MV-4-11 (cell line): ENCODE measurements at places on chromosomes 2 and 18.

- DNase-seq: no peak
These were observed 313.9 kb downstream of the CELF4 start for GRCh38 chr18:37251679-37252078.

DNA sequence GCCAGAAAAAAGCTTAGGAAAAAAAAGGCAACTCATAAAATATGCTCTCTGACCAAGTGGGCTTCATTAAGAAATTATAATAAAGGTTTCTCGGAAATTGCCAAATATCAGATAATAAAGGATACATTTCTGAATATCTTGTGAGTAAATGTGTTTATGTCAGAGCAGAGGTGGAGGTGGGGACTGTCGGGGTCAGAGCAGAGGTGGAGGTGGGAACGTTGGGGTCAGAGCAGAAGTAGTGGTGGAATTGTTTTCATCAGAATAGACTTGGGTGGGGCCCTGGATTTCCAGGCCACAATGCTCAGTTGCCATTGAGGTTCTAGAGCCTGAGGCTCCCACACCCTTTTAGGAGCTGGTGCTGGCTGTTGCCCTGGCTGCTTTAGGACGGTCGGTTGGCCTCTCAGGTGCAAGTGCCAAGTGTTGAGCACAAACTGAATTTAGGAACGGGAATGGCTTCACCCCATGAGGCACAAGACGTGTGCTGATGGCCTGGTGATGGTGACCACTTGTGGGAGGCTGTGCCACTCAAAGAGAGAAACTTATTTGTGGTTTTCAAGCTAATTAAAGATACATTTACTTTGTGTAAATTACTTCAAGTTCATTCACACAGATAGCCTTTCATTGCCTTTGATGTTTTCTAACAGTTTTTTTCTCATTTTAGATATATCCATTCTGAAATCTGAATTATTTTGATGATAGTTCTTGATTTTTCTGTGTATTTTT, 131.5 kb downstream of the ATP9B start:
- no peak for DNase-seq

- DNase-seq: no peak
These were observed 4.4 kb downstream of the LPIN2 start for GRCh38 chr18:3008541-3008940.

DNA sequence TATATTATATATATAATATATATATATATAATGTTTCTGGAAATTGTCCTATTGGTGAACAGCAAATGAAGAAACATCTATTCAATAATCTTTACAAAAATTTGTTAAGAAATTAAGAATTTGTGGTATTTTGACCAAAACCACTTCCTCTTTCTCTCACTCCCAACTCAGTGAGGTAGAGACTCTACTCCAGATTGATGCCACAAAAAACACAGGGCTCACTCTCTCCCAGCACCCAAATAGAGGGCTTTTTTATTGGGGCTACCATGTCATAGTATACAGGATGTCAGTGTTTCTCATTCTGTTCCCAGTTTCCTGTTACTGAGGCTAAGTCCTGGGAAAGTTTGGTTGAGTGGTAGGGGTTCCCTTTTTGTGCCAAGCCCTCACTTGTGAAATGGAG, 1155.4 kb downstream of the BCL11A start:
- peak; percentile 25 for DNase-seq

DNA sequence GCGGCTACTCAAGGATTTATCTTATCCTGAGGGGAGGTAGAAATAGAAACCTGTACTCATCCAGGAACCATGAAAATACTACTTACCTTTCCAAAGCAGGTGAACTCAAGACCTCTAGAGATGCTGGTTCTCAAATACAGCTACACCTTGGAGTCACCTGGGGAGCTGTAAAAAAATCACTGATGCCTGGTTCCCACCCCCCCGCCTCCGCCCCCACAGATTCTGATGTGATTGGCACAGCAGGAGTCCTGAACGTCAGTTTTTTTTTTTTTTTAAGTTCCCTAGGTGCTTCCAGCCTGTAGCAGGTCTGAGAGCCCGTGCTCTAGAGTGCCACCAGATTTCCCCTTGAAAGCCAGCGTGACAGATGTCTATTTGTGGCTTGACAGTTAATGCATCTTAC, 113.6 kb downstream of the MRO start:
- DNase-seq: no peak

DNA sequence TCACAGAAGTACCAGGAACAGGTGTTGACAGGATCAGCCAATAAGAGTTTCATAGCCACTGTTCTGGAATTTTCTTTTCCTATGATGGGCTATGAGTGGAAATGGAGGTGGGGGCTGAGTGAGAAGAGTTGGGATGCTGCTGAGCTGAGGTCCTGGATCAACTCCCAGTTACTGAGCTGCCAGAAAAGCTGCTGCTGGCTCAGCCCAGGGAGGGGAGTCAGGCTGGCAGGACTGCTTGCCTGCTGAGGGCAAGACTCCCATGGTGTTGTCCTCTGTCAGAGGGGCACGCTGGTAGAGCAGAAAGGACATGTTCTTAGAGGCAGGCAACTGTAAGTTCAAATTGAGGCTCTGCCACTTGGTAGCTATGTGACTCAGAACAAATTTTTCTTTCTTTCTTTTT, 11.8 kb downstream of the TPGS2 start:
- DNase-seq: no peak

DNA sequence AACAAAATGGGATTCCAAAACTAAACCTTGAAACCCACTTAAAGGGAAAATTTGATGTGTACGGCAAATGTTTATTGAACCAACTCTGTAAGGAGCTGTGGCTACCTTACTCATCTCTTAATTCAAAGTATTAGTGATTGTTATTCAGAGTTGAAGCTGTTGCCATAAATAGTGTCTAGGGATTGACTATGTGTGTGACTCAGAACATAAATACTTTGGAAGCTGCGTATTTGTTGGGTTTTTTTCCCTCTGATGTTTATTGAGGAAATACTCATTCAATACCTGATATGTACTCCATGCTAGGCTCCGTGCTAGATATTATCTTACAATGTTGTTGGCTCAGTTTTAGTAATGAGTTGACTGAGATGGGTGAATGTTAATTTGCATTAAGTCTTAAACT, 90.4 kb downstream of the PTRHD1 start:
- DNase-seq: no peak

DNA sequence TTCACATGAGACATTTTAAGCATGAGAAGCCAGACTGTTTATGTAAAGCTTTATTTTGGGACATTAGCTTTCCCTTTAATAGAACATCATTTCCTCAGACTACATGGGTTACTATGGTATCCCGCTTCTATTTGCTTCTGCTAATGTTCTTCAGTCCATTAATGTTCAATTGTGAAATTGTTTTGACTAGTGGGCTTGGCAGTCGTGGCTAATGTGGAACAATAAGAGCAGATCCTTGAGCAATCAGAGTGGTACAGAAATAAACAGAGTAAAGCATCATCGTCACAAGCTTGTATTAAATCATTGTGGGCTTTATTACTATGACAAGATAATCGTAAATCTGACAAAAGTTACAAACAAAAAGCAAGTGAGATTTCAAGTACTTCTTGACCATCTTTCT, 60.2 kb downstream of the PDE1A start:
- DNase-seq: no peak

DNA sequence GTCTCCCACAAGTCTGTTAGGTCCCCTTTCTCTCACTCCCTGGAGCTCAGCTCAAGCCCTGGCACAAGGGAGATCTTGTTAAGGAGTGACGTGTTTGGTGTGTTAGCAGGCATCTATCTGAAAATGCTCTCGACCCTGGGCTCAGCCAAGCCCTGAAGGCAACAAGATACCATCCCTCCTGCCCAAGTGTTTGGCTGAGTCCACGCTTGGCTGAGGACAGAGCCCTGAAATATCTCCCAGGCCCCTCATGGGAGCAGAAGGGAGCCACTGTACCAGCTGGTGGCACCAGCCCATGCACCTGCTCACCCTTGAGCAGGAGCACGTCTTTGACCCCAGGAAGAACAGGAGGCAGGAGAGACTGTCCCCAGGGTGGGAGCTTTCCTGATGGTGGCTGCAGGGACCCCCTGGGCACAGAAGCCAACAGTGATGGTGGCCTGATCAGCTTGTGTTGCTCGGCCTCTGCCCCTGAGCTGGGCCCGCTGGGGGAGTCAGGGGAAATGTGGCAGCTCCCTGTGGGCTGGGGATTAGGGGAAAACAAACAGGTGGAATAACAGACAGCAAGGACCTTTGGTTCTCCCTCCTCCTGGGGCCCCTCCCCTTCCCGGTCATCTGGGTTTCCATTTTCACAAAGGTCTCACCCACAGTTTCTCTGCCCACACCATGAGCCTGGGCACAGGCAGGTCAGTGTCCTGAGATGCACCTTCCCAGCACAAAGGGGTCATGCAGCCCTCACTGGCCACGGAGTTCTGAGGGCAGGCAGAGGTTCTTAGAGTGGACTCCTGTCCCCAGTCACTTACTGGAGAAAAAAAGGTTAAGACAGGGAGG, 91.6 kb downstream of the RHOB start:
- DNase-seq: no peak

DNA sequence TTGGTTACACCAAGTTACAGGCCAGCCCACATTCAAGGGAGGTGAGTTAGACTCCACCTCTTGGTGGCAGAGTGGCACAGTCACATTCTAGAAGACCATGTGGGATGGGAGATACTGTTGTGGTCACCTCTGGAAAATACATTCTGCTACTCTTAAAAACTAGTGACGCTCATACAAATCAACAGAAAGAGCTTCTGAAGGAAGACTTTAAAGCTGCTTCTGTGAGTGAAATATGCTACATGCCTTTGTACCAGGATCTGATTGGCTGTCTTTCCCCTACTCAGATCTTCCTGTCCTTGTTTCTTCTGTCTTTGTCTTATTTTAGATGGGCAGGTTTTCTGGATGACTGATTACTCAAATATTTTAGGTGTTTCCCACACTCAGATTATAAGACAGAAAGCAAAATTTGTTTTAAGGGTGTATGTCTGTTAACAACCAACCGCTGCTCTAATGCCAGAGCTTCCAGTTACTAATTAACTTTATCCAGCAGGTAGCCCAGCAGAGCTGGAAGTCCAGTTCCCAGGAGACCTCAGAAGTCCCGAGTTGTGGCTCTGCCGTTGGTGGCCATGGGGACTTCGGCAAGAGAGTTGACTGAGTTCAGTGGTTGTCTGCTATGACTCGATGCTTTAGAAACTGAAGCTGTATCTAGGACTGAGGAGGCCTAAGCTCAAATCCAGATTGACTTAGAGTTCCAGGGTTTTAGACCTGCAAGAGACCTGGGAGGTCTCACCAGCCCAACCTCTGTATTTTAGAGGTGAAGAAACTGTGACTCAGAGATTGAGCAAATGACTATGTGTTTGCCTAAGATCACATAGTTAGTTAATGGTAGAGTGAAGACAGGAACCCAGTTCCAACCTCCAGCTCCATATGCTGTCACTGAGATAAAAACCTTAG, 7.4 kb downstream of the IL1R2 start:
- no peak for DNase-seq

DNA sequence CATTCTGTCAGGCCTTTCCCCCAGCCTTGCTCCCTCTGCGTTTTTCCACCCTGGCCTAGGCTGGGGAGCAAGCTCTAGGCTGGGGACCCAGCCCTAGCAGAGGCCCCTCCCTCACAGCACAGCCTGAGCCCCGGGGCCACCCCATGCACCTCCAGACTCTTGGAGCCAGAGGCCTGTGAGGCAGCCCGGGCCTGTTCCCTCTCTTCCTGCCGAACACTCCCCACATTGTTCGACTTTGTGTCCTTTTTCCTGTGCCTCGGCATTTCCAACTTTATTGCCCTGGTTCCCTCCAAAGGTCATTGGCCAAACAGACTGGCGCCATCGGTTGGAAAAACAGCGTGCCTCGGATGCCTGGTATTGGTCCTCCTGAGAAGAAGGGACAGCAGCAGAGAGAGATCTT, 79.7 kb downstream of the HS1BP3 start:
- no peak for DNase-seq

DNA sequence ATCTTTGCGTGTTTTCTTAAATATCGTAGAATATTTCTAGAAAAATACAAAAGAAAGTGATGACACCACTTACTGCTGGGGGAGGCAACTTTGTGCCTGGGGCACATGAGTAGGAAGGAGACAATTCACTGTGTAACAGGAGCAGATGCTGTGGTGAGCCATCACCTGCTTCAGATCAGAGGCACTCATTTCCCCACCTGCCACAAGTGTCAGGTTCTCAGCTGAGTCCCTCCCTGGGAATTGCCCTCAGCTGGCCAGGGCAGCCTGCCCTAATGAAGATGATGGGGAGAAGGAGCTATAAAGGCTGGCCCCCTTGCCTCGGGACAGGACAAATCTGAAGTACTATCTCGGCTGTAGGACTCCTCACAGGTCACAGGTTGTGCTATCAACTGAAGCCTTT, 322.8 kb downstream of the STK39 start:
- no peak for DNase-seq

DNA sequence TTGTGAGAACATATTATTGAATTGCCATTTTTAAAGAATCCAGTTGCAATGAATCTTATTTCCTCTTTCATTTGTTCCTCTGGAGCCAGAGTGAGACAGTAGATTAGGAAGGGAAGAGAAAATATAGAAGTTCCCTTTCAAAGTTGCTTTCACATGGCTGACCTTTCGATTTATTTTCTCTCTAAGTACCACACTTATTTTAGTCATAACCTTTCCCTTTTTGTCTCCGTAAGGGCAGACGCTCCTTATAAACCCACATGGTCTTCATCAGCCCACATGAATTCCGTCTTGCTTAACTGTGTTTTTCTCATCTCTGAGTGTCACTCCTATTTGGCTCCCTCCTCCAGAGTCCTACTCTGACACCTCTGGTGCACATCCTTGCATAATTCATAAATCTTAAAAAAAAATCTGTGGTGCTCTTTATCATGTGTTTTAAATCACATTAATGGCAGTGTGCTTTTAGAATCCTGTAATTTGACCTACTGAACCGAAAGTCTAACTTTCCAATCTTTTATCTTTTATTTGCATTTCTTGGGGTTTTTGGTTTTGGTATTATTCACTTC, 38.5 kb upstream of the ZNF396 start:
- peak; percentile 91 for DNase-seq

- no peak for DNase-seq
These were observed 69.2 kb downstream of the KCNF1 start for GRCh38 chr2:10980886-10981425.

DNA sequence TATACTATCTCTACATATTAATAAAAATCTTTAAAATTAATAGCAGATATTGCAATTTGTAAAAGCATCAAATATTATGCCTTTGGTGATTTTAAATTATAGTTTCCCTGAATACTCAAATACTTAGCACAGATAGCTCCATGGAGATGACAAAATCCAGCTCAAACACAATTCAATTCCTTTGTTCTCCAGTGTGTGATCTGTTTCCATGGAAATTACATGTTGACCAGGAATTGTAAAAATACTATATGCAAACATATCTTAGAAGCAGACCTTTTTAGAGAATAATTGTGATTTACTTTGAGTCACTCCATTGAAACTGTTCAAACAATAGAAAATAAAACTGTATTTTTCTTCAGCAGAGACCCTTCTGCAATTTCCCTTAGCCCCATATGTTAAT, 68.3 kb downstream of the FAM161A start:
- no peak for DNase-seq

GRCh38 chr2:187774551-187775071, 220.4 kb upstream of the TFPI start:
- no peak for DNase-seq

- DNase-seq: no peak
These were observed 367.2 kb downstream of the MTX2 start for GRCh38 chr2:176636401-176636800.

- no peak for DNase-seq
These were observed 37.1 kb upstream of the GPR75 start for GRCh38 chr2:53896864-53897263.
